ENCODE measurements at places on chromosomes 1 and 21. TPM values are rescaled to one million over a fixed set of nuclear protein-coding genes. Genes with fewer than 3 reads are reported as not detected.

LCE3E gene
- not detected for total RNA-seq

ICOSLG gene
- total RNA-seq = 1.0 TPM

MSH4 gene
- 0.05 TPM for total RNA-seq

SERPINC1 gene
- not detected for total RNA-seq

PTCH2 gene
- total RNA-seq = 0.13 TPM
